ENCODE measurements at places on chromosomes 4 and X.

GRCh38 chrX:47390780-47391179 is 20.4 kb downstream of the ZNF157 start:
- no peak for DNase-seq

DNA sequence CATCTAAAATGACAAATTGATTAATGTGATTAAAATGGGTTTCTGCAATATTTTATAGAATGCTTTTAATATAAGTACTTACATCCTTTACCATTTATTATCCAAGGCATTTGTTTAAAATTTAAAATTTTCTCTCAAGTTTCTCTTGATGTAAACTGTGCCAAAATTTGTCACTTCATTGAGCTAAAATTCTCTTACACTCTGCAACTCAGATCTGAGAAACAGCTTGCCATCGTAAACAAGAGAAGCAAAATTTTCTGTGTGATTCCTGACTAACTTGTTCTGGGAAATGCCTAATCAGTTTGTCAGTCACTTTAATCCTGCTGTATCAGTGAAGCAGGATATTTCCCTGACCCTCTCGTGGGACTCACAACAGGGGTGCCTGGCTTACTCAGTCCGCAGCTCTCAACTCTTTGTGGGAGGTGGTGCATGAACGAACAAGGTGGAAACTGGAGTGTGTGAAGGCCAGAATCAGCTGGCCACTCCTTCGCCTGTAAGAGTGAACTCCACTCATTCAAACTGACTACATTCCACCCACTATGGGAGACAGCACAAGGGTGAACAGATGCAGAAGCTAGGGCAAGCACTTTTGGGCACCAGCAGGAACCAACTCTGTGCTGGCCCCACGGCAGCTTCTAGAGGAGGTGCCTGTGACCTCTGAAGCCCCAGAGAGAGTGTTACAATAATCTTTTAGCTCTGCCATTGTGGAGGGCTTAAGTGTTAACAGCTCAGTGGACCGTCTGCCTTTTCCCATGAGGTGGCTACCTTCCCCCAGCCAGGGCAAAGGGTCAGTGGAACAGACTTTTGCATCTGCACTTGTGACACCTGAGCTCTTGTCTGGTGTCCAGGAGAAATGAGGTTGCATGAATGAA is 349.4 kb downstream of the FAT4 start:
- no peak for DNase-seq

- no peak for DNase-seq
Measured at GRCh38 chr4:81590596-81590995, 118.9 kb upstream of the RASGEF1B start.

- no peak for DNase-seq
Measured at GRCh38 chr4:124990398-124990797, 277.9 kb upstream of the ANKRD50 start.

- no peak for DNase-seq
Measured at GRCh38 chr4:71554025-71554424, 215.2 kb downstream of the SLC4A4 start.

DNA sequence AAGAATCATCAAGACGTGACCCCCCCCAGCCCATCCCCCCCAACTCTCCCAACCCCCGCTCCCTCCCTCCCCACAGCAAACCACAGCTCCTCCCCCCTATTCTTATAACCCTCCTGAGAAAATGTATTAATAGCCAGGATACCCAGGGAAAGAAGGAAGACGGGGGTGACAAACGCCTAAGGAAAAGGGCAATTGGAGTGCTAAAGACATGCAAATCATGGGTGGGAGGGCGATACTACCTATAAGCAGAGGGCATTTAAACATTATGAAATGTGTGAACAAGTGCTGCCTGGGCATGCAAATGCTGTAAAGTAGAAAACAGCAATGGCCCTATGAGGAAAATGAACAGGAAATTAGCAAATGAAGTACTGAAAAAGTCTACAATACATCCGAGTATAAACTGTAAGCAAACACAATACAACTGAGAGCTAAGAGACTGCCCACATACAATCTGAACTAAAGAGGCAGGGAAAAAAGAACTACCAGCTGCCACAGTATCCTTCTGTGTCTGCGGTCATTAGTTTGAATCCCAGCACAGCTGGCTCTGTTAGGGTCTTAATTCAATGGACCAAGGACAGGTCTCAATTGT is 2.4 kb downstream of the CXXC4 start:
- no peak for DNase-seq

DNA sequence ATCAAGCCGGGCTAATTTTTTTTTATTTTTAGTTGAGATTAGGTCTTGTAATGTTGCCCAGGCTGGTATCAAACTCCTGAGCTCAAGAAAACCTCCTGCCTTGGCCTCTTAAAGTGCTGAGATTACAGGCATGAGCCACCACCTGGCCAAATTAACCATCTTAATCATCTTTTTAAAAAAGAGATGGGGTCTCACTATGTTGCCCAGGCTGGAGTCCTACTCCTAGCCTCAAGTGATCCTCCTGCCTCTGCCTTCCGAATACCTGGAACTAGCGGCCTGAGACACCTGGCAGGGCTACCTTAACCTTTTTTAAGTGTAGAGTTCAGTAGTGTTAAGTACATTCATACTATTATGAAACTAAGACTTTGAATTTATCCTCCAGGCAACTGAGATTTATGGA is 1.7 kb upstream of the RPS3A start:
- no peak for DNase-seq

DNA sequence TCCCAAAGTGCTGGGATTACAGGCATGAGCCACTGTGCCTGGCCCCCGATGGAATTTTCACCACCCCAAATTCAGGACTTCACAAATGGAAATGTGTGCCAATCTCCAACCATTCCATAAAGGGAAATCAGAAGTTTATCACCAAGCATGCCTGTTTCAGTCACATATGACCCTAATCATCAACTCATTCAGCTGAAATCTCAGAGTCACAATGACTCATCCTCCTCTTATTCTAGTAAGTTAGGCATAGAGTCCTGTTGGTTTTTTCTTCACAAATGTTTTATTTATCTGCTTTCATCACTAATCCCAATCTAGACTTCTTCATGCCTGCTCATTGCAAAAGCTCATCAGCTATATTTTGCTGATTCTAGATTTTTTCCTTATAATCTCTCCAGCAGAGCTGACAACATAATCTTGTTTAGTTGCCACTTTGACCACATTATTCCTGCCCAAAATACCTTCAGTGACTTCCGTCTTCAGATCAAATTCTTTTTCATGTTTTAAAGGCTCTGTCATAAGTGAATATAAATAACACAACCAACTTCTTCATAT is 83.3 kb downstream of the SLC7A11 start:
- DNase-seq = no peak

DNA sequence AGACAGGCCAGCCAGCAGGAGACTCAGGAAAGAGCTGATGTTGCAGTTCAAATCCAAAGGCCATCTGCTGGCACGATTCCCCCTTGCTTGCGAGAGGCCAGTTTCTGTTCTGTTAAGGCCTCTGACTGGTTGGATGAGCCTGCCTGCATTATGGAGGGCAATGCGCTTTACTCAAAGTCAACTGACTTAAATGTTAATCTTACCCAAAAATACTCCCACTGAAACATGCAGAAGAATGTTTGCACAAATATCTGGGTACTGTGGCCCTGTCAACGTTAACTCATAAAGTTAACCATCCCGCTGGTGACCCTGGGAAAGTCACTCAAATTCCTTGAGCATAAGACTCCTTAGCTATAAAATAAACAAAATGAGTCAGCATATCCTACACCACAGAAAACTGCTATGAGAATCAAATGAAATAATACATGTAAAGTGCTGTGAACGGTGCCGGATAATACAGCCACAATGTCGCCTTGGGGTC is 326.4 kb downstream of the EVC2 start:
- no peak for DNase-seq

DNA sequence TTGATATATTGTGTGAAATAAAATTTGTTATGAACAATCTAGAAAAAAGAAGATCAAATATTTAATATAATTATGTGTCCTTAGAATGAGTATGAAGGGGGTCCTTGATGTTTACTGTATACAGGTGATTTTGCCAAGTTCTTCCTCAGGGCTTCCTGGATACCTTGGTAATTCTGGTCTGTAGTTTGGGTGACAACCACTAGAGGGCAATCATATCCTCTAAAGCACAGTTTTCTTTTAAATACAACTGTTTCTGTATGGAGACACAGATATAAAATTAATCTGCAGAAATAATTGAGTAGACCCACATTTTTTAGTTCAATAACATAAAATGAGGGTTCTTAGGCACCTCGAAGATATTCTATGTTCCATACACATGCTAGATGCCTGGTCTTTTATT is 157.7 kb downstream of the SPANXN1 start:
- DNase-seq = no peak

DNA sequence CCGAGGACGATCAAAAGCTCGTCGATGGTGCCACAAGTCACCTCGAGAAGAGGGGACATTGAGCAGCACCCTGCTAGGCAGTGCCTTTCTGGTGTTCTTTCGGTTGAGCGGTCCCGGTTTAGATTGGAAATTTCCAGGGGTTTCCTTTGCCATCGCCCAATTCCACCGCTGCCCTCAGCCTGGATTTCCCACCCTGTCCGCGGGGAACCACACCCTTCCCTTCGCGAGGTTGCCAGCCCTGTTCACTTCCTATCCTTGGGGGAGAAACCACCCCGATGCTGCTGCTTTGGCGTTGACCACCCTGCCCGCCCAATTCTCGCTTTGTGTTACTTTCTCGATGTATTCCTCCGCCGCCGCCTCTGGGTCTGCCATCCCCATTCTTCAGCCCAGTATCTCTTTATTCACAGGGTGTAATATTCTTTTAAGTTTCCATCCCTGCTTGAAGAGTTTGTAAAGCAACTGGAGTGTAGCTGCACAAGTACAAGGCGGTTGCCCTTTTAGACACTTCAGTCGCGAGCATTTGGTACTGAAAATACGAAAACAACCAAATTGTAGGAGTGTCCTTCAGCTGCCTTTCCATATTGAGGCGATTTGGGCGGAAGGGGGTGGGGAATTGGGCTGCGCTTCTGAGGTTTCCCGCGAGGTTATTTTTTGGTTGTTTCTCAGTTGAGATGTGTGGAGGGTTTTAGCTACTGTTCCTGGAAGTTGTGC is 1.1 kb downstream of the OGT start:
- peak; percentile 85 for DNase-seq

GRCh38 chr4:118834960-118835569 is 861 bp downstream of the SEC24D start:
- peak; percentile 79 for DNase-seq

DNA sequence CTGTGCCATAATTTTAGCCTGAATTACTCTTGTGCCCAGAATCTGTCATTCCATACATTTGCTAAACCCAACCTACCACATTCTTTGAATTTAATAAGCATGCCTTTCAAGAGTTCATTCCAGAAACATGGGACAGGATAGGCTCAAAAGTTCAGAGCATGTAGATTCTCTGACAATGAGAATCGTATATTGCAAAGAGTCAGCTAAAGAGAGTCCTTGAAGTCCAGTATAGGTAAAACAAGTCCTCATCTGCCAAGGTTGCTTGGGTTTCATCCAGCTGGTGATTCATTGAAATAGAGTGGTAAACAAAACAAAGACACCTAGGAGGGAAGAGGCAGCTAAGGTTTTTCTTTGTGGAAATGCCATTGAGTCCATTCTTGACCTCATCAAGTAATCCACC is 249.3 kb upstream of the DIPK2B start:
- DNase-seq = no peak

DNA sequence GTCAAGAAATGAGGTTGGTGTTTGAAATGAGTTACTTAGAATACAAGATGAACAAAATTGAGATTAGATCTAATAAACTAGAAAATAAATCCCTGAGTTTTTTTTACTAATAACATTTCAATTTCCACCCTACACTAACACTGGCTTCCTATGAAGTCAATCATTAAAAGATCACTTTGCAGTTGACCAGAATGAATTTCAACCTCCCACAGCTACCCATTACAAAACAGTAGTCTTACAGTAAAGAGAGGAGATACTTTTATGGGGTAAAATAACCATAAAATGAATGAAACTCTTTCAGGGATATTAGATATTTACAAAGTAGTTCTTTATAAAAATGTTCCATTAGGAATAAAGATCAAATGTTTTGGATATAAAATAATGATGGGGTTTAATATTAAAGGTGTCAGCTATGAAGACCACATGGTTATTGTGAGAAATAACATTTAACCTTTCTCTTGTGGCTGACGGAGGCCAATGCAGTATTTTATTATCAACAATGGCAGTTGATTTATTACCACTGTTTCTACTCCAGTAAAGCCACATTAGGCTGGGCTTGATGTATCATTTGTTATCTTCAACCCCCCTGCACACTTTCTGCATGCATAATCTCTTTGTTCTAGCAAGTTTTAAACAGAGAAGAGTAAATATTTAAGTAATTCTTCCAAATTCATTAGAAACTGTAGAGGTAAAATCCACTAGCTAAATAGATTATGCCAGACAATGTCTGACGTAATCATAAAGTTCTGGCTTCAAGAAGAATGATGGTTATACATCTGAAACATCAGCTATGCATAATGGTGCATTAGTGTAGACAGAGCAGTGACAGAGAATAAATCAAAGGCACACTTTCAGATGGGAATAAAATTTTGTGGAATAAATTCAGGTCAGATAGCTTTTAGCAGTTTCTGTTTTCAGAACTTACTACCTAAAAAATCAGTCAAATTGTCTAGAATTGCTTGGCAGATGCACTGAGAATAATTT is 516.6 kb downstream of the PCDH18 start:
- no peak for DNase-seq

DNA sequence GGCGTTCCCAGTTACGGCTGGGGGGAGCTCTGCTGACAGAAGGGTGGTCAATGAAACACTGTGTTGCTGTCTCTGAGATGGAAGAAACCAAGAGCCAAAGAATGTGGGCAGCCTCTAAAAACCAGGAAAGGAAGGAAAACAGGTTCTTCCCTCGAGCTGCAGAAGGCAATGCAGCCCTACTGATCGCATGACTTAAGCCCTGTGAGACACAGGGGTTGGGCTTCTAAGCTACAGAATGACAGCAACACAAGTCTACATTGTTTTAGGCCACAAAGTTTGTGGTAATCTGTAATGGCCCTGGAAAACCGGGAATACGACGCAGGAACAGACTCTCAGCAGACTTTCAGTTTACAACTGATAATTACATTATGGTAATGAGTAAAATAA is 38.2 kb upstream of the MTNR1A start:
- no peak for DNase-seq

- no peak for DNase-seq
Measured at GRCh38 chrX:16511796-16512776, 137.9 kb upstream of the S100G start.

DNA sequence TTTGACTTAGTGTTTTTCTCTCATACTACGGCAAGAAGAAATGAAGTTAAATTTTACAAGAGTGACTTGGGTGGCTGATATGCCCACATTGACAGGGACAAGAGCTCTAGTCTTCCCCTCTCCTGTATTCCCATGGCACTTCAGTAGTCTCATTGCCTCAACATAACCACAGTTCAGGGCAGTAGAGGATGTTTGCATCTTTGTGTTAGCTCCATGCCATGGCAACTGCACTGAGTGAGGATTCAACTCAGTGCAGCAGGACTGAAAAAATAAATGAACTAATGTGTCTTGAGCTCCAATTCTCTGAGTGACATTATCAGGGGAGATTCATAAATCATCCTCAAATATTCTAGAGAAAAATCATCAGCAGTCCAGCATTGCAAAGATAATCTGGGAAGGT is 78.8 kb downstream of the TET2 start:
- no peak for DNase-seq

All from activated effector memory CD4-positive, alpha-beta T cell treated with anti-CD3 and anti-CD28 coated beads, Interleukin-2, amount 50 U/mL, for 16 hours (primary cell).